ENCODE measurements at places on chromosomes 5 and 9.

- DNase-seq: no peak
Observed at GRCh38 chr5:7320701-7321301, 75.1 kb upstream of the ADCY2 start.

DNA sequence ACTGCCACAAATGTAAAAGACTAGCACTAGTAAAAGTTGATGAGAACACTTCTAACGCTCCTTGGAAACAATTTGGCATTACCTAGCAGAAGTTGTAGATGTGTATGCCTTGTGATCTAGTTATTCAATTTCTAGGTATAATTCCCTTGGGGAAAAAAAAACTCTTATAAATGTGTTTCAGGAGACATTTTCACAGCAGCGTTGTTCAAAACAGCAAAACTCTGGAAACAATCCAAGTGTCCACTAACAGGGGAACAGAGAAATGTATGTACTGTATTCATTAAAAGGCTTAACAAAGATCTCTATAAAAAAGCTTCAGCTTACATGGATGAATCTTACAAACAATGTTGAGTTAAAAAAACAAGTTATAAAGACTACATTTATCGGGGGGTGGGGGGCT, 30.4 kb downstream of the NR3C1 start:
- no peak for DNase-seq

DNA sequence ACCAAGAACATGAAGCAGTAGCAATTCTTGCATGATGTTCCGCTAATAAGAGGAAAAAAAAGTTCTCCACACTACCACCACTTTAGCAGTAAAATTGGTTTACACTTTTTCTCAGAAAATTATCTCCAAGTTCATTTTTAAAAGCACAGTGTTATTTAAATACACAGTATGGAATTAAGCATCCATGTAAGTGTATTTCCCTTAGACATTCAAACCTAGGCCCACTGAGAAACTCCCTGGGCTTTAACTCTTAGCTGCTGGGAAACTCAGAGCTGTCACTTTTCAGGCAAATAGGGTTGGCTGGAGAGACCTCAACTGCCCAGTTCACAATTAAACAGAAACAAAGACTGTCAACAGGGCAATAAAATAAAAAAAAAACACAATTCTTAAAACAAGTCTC, 2.7 kb downstream of the GNAQ start:
- no peak for DNase-seq

GRCh38 chr5:12017007-12017406, 112.8 kb upstream of the CTNND2 start:
- no peak for DNase-seq

DNA sequence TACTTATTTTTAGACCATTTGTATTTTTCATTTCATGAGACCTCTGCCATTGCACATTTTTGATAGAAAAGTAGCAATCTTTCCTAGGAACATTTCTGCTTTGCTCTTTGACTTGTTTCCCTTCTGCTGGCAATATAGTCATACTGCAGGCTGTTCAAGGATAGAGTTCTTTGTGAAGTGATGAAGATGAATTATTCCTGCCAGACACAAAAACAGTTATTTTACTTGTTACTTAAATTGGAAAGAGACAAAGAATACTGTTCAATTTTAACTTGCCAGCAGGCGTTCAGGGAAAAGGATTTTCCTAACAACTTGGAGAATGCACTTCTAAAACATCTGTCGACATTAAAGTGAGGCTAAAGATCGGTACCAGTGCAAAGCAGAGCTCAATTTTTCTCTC, 251.7 kb upstream of the ACTBL2 start:
- DNase-seq: no peak

GRCh38 chr5:59584858-59585846, 308.4 kb downstream of the PDE4D start:
- no peak for DNase-seq

DNA sequence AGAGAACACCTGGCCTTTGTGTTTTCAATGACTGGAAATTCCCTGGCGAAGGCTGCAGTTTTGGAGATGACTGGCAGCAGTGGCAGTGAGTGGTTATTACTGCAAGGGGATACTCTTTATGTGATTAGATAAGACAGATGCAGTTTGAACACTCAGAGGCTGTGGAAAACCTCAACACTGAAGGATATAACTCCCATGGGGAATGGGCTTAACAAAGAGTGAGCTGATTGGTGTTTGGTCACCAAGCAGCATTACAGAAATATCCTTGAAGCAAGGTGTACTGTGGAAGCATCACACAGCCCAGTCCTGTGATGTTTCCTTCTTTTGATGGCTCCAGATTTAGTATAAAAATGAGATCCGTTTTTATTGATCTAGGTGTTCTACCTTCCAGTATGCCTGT, 490.7 kb upstream of the PTPRD start:
- no peak for DNase-seq

GRCh38 chr9:110103257-110103656, 104.7 kb downstream of the C9orf152 start:
- DNase-seq: no peak

DNA sequence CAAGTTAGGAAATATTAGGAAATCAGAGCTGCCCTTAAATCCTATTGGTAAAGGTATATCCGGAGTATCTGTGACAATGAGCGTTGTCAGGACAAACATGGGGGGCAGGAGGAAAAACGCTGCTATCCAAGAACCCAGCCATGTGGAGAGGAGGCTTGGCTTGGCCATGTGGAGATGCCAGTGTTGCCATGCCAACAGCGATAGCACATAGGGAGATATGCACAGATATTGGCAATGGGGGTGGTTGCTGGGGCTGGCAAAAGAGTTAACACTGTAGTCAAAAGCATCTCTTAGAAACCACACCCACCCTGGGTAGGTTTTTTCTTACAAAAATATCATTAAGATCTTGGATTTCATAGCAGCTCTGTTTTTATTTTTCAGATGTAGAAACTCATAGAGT, 106.4 kb upstream of the ASTN2 start:
- no peak for DNase-seq

All from epithelial cell of prostate (primary cell).